ENCODE measurements at places on chromosomes 3 and 15.

- DNase-seq: no peak
- H3K36me3 ChIP-seq: no peaks in the 10 kb centered on the region
- no peak overlapping the region for H3K4me3 ChIP-seq
- no peaks in the 10 kb centered on the region for H3K27me3 ChIP-seq
Measured at GRCh38 chr15:94265982-94266381, 34.6 kb downstream of the MCTP2 start.

DNA sequence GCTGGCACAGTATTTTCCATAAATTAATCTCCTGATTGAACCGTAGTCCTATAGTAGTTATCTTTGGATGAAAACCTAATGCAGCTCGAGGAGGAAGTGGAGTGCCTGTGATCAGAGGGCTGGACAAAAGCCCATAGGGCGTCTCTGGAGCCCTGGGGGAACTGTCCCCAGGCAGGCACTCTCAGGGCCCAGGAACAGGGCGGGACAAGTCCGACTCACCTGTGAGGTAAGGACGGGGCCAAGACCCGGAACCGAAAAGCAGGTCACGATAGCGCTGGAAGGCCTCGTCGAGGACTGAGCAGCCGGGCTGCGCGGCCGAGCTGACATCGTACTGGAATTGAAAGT is 341 bp downstream of the HEXA start:
- no peak for DNase-seq
- H3K36me3 ChIP-seq: no peaks in the 10 kb centered on the region
- peaks cover 47% of the 10 kb centered on the region for H3K4me1 ChIP-seq
- peak overlapping the region; percentile 78 for H3K4me3 ChIP-seq

DNA sequence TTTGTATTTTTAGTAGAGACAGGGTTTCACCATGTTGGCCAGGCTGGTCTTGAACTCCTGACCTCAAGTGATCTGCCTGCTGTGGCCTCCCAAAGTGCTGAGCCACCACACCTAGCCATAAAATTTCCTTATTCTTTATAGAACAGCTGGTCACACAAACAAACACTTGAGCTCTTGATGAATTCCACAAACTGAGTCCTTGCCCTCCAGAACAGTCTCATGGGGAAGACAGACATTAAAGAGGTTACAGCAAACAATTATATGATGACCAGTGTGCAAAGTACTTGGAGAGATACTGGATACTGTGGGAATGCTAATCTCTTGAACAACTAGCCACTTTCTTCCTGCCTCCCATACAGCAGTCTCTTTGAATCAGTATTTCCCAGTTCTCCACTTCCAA is 7.5 kb upstream of the ATP11B start:
- no peak overlapping the region for H3K4me3 ChIP-seq
- no peaks in the 10 kb centered on the region for H3K36me3 ChIP-seq
- H3K27ac ChIP-seq: no peak overlapping the region
- peaks cover 2% of the 10 kb centered on the region for H3K27me3 ChIP-seq
- H3K4me1 ChIP-seq: no peaks in the 10 kb centered on the region

- no peaks in the 10 kb centered on the region for H3K4me1 ChIP-seq
- H3K36me3 ChIP-seq: peaks cover 16% of the 10 kb centered on the region
- H3K4me3 ChIP-seq: no peak overlapping the region
- H3K27me3 ChIP-seq: no peaks in the 10 kb centered on the region
- DNase-seq: no peak
Measured at GRCh38 chr3:186589856-186590579, 19.5 kb downstream of the DNAJB11 start.

DNA sequence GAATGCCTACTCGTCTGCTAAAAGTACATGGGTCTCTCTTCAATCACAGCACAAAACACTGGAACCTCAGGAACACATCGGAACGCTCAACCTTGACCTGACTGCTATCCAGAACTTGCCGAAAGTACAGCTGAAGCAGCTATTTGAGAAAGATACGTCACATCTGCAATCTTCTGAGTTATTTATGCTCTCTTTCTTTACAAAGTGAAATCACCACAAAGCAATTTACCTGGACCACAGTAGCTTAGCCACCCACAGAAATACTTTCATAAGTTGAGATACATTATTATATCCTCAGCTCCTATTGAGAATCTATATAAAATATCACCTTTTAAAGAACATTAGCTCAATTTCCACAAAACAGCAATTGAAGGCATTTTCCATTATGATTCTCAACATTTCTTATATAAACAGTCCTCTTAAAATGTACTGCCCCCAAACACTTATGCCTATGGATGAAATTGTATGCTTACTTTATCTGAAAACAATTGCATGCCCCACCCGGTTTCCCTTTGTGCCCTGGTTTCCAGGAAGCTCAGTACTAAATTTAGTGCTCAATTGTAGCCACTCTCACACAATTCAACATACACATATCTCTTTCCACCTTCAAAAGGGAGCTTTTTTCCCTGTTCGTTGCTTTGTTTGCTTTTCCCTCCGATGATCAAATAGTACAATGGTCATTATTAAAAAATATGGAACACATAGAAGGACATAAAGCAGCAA is 31.8 kb downstream of the HEG1 start:
- H3K27me3 ChIP-seq: no peaks in the 10 kb centered on the region
- no peak overlapping the region for H3K4me3 ChIP-seq
- H3K4me1 ChIP-seq: peaks cover 48% of the 10 kb centered on the region
- no peak for DNase-seq
- peaks cover 29% of the 10 kb centered on the region for H3K36me3 ChIP-seq

DNA sequence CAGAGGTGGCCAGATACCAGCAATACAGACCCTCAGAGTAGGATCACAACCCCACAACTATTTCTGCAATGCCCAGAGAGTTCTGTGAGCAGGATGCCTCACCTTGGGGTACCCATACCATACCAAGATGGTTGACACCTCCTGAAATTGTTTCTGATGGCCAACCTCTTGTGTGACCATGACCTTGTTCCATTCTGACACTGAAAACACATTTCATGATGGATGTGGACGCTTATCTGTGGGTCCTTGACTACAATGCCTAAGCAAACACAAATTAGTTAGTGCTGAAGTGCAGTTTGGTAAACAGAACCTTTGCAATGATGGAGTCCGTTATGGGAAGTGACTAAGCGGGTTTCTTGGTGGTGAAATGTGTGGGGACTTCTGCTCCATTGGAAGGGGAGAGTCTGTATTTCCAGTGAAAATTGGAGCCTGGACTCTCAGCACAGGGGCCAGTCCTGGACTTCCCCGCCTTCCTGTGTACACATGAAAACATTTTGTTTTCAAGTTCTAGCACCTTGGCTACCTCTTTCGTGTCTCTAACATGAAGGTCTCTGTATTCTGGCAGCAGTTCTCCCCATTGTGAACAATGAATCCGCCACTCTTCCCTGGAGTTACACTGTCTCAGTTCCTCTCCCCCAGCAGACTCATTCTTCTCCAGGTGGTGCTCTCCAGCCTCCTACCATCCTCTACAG is 106.2 kb downstream of the XXYLT1 start:
- H3K27me3 ChIP-seq: no peaks in the 10 kb centered on the region
- no peak overlapping the region for H3K4me3 ChIP-seq
- no peaks in the 10 kb centered on the region for H3K36me3 ChIP-seq
- H3K27ac ChIP-seq: no peak overlapping the region
- DNase-seq: no peak
- peaks cover 26% of the 10 kb centered on the region for H3K4me1 ChIP-seq

DNA sequence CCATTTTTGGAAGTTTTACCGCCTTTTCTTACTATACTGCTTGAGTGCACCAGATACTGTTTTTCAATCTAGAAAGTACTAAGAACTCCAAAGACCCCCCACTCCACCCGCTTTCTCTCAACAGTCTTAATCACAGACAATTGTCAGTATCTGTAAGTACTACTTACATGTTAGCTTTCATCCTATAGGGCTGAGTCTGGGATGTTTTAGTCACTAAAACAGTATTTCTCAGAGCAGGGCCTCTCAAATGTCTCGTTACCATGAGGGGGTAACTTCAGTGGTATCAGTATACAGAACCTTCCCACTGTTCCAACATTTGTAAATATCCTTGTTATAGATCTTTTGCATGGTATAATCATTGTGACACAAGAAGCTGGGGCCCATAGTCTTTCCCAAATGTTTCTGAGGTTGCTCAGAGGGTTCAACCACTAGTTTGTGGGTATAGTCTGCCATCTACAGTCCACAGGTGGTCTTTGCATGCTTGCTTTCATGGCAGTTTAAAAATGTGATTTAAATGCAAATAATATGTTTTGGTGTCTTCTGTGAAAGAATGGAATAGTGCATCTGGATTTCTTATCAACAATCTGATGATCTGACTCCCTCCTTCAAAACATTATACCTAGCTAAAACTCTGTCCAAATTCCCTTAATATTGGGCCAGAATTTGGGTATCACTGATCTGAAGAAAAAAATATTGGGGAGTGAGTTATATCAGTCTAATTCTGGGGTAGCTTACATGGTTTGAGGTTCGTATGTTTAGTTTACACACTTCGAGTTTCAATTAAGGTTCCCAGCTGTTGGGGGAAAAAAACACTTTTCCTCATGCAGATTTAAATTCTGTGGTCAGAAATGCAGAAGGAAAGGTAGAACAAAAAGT is 18.0 kb upstream of the DNAJC13 start:
- H3K27me3 ChIP-seq: no peaks in the 10 kb centered on the region
- no peaks in the 10 kb centered on the region for H3K4me1 ChIP-seq
- no peaks in the 10 kb centered on the region for H3K36me3 ChIP-seq
- H3K4me3 ChIP-seq: no peak overlapping the region
- H3K27ac ChIP-seq: no peak overlapping the region

DNA sequence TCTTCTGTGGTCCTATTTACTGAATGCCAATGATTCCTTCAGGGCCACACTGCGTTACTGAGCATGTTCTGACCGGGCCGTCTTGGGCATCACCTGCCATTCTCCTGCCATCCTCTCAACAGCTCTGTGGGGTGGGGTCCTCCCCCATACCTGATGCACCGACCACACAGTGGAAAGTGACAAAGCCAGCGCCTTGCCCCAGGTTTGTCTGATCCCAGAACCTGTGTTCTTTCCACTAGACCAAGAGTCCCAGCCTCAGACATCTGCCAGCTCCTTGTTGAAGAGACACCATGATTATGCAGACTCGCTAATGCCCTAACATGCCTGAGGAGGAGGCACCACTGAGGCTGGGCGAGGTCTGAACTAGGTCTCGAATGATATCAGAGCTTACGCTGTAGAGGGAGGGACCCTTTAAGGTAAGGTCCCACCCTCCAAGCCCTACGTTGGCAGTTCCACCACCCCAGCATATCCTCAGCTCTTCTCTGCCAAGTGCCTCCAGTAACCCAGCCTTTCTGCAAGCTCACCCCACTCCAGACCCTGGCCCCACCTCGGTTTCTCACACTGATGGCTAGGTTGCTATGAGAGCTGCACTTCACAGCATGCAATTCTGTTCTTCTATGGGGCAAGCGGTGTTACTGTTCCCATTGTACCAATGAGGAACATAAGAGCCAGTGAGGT is 29.8 kb upstream of the PLXNA1 start:
- no peak overlapping the region for H3K4me3 ChIP-seq
- H3K27ac ChIP-seq: no peak overlapping the region
- H3K36me3 ChIP-seq: peaks cover 5% of the 10 kb centered on the region
- H3K27me3 ChIP-seq: no peaks in the 10 kb centered on the region
- no peak for DNase-seq

DNA sequence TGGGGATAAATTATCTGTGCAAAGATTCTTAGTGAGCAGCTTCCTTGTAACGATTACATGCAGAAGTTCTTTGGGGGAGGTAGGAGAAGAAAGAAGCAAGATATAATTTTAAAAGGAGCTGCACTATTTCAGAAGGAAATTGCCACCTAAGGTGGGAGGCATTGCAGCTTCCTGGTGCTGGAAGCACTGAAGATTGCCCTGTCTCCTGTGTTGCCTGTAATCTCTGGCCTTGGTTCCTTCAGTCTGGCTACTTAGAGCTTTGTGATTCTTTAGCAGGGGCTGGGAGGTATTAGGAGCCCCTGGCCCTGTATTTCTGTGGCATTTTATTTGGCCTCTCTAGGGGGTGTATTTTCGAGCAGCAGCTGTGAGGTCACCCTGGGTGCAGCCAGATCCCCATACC is 35.5 kb downstream of the CACNA2D3 start:
- no peak overlapping the region for H3K4me3 ChIP-seq
- no peaks in the 10 kb centered on the region for H3K36me3 ChIP-seq
- no peak overlapping the region for H3K27ac ChIP-seq
- H3K4me1 ChIP-seq: no peaks in the 10 kb centered on the region

GRCh38 chr3:185397676-185398075 is 34.7 kb downstream of the MAP3K13 start:
- H3K4me1 ChIP-seq: peaks cover 9% of the 10 kb centered on the region
- DNase-seq: peak; percentile 12
- H3K36me3 ChIP-seq: no peaks in the 10 kb centered on the region
- no peak overlapping the region for H3K27ac ChIP-seq
- H3K27me3 ChIP-seq: no peaks in the 10 kb centered on the region

GRCh38 chr15:34952481-34952880 is 17.1 kb downstream of the AQR start:
- H3K4me3 ChIP-seq: no peak overlapping the region
- peaks cover 17% of the 10 kb centered on the region for H3K4me1 ChIP-seq
- H3K27me3 ChIP-seq: no peaks in the 10 kb centered on the region

- no peak for DNase-seq
- no peak overlapping the region for H3K27ac ChIP-seq
- no peaks in the 10 kb centered on the region for H3K27me3 ChIP-seq
Measured at GRCh38 chr3:185353823-185354614, 8.9 kb upstream of the MAP3K13 start.

- H3K4me1 ChIP-seq: peaks cover 9% of the 10 kb centered on the region
- H3K4me3 ChIP-seq: no peak overlapping the region
- H3K27ac ChIP-seq: no peak overlapping the region
- no peak for DNase-seq
- H3K27me3 ChIP-seq: no peaks in the 10 kb centered on the region
- peaks cover 4% of the 10 kb centered on the region for H3K36me3 ChIP-seq
Measured at GRCh38 chr15:62047282-62047827, 12.9 kb downstream of the VPS13C start.

DNA sequence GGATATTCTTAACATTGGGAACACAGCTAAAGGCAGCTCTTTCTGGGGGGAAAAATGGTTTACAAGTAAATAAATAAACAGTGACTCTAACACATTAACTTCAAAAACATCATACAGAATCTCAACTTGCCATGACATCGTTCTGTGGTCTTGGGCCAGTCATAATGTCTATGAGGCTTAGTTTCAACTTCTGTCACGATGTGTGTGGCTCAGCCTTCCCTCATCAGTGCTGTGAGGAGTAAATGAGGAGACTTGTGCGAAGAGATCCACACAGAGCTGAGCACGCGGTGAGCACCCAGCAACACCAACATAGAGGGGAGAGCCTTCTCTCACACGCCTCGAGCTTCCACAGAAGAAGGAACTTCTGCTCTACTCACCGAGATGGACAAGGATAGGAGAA is 49.0 kb downstream of the DZIP1L start:
- H3K27me3 ChIP-seq: no peaks in the 10 kb centered on the region
- peaks cover 26% of the 10 kb centered on the region for H3K36me3 ChIP-seq
- DNase-seq: no peak
- H3K27ac ChIP-seq: no peak overlapping the region

GRCh38 chr3:135918600-135918999 is 46.9 kb upstream of the PPP2R3A start:
- no peak overlapping the region for H3K4me3 ChIP-seq
- H3K27me3 ChIP-seq: no peaks in the 10 kb centered on the region
- DNase-seq: no peak
- H3K27ac ChIP-seq: no peak overlapping the region
- H3K36me3 ChIP-seq: no peaks in the 10 kb centered on the region
